Omental fat pad (tissue), 4 donors: ENCODE measurements at places on chromosomes 13 and 19.

DNA sequence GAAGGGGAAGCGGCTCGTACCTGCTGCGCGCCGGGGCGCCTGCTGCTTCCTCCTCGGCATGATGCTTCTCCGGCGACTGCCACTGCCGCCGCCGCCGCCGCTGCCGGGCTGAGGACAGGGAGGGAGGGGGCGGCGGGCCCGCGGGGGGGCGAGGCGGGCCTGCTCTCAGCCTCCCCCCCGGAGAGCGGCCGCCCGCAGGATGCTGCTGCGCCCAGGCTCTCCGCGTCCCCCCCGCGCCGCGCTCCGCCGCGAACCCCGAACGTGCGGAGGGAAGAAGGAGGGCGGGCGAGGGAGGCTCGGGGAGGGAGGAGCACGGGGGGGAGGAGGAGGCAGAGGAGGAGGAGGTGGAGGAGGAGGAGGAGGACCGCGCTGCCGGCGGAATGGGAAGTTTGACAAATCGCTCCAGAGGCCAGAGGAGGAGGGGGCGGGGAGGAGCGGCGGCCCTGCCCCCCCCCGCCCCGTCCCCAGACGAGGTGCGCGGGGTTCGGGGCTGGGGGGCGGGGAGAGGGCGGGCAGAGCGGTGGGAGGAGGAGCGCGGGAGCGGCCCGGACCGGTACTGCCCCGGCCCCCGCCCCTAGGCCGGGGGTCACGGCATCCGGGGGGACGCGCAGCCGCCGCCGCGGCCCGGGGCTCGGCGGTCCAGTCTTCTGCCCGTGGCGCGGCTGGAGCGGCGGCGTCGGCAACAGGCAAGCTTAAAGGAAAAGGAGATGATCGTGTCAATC is at the start of gene TSHZ3:
Gene TSHZ3 (minus strand): TSS at position 277 of the 722 bp plus-strand sequence. CDS start 217 bp downstream, at position 60.
- DNase-seq: no peak

GRCh38 chr13:66339214-66339613 is 890.9 kb downstream of the PCDH9 start:
- no peak for DNase-seq

GRCh38 chr13:66040506-66040905 is 1189.6 kb downstream of the PCDH9 start:
- DNase-seq: no peak

- DNase-seq: no peak
Measured at GRCh38 chr19:405121-405965, 3.6 kb downstream of the C2CD4C start.

- no peak for DNase-seq
Measured at GRCh38 chr19:2325281-2326046, 2.9 kb downstream of the LSM7 start.

- no peak for DNase-seq
Measured at GRCh38 chr13:46687810-46688209, 109.2 kb downstream of the ESD start.

- DNase-seq: no peak
Measured at GRCh38 chr13:90405301-90405700, 942.2 kb upstream of the MIR17HG start.

- no peak for DNase-seq
Measured at GRCh38 chr19:51131780-51132680, 7.3 kb downstream of the SIGLEC9 start.

DNA sequence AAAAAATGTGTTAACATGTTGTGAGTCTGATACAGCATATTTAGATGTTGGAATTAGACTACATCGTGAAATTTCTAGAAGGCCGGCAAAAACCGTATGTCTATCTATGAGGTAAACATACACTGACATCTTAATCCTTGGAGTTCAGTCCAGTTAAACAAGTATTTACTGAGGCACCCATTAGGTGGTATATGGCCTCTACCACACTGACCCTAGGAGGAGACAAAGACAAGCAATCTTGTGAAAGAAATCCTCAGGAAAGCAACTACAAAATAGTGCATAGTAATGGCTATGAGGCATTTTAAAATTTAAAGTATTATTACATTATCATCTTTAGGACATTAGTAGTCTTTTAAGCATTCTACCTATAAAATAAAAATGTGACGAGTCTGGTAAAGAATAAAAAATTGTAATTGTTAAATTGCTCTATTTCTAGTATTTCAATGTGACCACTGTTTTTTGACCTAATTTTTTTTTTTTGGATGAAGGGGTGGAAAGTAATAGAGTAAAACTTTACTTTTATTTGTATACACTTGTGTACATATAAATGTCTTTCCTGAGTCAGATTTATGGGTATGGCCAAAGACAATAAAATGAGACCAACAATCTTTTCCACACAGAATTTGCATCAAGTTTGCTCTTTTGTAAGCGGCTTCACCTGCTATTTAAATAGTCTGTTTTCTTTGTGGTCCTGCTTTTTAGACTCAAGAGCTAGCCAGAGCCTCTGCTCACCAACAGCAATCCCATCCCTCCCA is 50.5 kb downstream of the KATNAL1 start:
- no peak for DNase-seq

DNA sequence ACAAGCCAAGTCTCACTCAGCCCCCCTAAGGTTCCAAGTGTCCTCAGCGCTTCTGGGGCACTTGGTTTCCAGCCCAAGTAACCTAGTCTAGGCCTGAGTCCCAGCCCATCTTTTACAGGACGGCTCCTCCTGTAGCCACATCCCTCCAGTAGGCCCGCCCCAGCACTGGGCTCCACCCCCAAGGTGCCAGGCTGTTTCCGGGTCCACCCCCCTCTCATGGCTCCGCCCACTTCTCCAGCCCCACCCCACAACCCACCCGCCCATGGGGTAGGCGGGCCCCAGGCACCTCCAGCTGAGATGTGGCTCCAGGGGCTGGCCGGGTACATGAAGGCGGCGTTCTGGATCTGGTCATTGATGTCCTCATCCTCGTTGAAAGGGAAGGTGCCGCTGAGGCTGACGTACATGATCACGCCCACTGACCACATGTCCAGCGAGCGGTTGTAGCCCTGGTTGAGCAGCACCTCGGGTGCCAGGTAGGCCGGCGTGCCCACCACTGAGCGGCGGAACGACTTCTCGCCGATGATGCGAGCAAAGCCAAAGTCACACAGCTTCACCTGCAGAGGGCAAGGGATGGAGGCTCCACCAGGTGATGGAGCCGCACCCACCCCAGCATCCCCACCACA is 17.2 kb upstream of the DACT3 start:
- no peak for DNase-seq

GRCh38 chr13:20073775-20074174 is 87.1 kb downstream of the GJA3 start:
- no peak for DNase-seq

GRCh38 chr19:54955376-54955775 is 8.0 kb upstream of the NLRP7 start:
- no peak for DNase-seq

- no peak for DNase-seq
Measured at GRCh38 chr13:74226791-74227475, 92.7 kb upstream of the KLF12 start.

DNA sequence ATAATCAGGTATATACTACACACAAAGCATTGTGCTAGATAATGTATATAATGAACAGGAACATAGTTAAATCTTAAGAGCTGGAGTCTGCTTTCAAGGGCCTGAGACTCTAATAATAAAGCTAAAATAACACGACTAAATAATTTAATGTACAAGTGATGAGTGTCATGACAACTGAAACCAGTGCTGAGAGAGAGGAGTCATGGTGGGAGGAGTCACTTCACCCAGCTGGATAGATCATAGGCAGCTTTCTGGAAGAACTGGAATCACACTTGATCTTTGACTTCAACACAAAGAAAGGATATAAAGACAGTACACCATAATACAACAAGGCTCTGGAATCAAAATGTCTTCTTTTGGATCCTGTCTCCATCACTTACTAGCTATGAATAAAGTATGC is 7.1 kb downstream of the RBM26 start:
- no peak for DNase-seq

GRCh38 chr13:74867460-74867859 is 614.5 kb downstream of the TBC1D4 start:
- no peak for DNase-seq

DNA sequence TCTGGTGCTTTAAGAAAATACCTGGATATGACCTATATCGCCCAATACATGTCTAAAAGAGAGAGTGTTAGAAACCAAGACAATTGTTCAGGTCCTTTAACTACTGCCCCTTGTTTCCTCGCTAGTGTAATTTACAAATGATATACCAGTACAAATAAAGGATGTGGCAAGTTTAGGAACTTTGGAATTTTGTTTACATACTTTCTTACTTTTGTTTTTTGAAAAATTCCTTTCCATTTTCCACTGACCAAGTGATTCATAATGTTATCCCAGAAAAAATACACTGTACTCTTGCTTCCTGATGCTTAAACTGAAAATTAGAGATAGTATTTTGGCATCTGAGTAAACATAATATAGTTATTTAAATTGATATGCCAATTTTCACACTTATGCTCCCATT is 96.8 kb upstream of the CSNK1A1L start:
- DNase-seq: no peak

DNA sequence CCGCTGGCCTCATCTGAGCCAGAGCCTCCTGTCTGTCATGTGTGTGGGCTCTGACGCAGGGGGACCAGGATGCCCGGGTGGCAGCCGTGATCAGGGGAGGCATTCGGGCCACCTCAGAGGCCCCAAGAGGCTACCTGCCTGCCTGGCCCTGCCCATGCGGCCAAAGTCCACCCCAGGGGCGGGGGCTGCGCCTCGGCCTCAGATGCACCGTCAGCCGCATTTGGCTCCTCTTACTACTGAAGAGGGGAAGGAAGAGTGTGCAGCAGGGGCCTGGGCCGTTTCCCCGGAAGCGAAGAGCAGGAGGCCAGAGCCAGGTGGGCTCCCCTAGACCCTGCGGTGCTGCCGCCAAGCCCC is 34.0 kb downstream of the C13orf46 start:
- no peak for DNase-seq

- DNase-seq: peak; percentile 86
Measured at GRCh38 chr19:11848594-11849469, at the start of gene ZNF439. Gene ZNF439 (plus strand): TSS chr19:11848726. CDS start chr19:11848868, 142 bp downstream.

- DNase-seq: no peak
Measured at GRCh38 chr19:2337329-2337707, 8.8 kb downstream of the SPPL2B start.

DNA sequence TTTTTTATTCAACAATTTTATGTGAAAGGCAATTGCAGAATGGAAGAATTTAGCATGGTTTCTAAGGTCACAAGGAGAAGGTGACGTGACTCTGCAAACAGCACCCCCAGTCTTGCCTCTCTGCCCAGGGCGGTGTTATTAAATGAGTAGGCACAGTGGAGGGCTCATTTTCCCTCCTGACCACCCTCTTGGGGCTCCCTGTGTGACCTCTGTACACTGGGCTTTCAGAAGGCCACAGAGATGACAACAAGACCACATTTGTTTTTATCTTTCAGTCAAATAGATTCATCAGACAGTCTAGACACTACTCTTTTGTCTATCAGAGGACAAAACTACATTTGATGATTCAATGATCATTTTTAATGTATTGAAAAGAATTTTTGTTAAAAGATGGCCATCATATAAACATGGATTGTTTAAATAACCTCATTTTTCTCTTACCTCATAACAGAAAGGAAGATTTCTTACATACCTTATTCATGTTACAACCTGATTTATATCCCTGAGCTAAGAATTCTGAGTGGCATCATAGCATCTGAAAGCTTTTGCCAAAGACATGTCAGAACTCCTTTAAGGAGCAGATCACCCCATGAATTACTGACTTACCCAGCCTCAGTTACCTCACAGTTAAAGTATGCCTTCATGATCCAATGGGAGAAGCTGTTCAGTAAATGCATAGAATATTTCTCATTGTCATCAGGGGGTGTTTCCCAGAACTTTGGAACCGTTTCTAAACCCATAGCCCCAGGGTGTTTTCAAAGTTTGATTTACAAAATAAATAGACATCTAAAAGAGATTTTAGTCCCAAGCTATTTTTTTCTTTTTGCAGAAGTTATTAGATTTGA is 184.0 kb upstream of the RFC3 start:
- no peak for DNase-seq

DNA sequence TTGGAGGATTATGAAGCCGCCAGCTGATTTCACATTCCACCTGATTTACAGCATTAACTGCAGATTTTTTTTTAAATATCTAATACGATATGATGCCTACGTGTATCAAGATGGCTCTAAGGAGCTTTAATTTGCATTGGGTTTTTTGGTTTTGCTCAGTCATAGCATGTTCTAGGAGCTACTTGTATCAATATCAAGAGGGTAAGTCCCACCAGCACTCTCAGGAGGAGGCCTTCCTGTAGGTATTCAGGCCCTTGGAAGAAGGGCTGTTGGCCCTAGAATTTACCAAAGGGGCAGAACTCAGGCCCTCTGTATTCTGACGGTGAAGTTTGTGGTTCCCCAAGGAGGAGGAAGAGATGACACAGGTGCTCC is 97.2 kb upstream of the IPO5 start:
- DNase-seq: no peak

DNA sequence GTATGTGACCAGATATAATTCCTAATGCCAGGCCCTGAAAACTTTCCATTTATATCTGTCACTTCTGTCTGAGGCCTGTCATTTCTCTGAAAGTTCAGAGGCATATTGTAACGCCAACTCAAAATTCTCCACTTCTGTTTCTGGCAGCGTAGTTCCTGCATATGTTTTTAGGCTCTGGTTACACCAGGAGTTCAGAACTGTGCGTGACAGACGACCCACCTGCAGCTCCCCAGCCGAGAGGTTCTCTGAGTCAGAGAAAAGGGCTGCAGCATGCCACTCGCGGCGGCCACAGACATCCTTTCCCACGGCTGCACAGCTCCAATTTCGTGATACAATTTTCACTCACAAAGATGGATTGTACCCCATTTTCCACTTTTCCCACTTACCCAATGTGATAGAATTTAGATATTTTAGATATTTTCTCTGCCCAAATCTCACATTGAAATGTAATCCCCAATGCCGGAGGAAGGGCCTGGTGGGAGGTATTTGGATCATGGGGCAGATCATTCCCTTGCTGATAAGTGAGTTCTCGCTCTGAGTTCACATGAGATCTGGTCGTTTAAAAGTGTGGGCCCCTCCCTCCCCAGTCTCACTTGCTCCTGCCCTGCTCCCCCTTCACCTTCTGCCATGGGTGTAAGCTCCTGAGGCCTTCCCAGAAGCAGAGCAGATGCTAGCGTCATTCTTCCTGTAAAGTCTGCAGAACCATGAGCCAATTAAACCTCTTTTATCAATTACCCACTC is 308.1 kb downstream of the LIG4 start:
- DNase-seq: no peak

- no peak for DNase-seq
Measured at GRCh38 chr13:97490702-97491307, 56.8 kb downstream of the RAP2A start.

- DNase-seq: no peak
Measured at GRCh38 chr13:96746886-96747285, 247.4 kb downstream of the OXGR1 start.

- no peak for DNase-seq
Measured at GRCh38 chr19:7648265-7649014, 11.5 kb downstream of the STXBP2 start.
